Fibroblast of skin of abdomen (primary cell): ENCODE measurements at places on chromosomes 2 and 18.

DNA sequence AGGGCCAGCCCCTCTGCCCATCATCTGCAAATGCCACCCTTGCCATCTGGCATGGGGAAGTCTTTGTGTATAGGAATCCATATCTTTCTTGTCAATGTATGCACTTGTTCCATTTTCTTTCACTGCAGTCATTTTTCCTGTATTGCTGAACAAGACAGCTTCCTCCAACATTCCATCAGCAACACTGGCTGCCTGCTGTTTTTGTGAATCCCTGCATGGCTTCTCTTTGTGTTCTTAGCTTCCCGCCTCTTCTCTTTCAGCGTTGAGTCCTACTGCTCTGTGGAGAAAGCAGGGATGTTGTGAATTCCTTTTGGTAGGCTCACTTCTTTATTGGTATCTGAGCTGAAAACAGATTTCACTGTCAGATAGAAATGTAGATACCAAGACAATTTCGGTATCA is 150.0 kb downstream of the LPIN1 start:
- DNase-seq, result no peak

DNA sequence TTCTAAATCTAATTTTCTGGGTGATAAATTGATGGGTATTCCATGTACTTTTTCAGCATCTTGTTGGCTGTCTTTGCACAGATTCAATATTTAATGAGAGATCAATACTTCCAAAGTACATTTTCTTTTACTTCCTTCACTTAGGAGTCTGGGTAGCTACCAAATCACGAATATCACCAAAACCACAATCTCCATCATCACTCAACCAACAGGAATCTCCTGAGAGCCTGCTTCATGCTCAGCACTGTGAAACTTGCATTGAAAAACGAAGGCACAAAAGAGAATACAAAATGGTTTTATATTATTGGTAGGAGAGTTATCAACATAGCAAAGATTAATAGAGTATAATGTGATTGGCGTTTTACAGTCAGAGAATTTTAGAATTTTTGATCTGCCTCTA is 261.5 kb upstream of the DSEL start:
- DNase-seq, result peak; percentile 49

GRCh38 chr2:69139778-69140670 is 127.0 kb downstream of the ANTXR1 start:
- DNase-seq, result peak; percentile 90

DNA sequence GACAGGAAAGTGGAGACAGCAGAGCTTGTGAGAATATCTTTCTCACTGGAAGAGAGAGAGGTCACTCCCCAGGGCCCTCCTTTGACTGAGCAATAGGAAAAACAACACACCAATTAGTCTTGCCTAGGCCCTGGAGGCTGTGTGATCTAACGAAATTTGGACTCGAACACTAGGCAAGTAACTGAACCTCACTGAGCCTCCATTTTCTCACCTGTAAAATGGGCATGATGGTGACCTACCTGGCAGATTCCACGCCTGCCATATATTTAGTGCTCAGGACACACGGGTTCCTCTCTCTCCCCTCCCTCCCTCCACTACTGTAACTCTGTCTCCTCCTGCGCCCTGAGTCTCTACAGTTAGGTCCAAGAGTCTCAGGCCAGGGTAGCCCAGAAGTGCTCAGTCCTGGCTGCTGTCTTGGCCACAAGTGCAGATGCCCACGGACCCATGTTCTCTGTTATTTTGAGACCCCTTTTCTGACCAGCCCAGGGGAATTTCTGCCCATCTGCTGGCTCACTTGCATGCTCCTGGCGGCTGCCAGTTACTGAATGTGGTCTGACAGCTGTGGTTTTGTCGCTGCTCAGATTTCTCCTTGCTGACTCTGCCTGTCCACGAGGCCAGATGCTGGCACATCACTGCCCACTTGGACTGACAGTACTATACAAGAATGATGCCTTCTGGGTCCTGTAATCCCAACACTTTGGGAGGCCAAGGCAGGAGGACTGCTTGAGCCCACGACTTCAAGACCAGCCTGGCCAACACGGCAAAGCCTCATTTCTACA is 9.6 kb upstream of the GIGYF2 start:
- DNase-seq, result no peak

- DNase-seq, result no peak
These were observed 51.0 kb downstream of the PKDCC start for GRCh38 chr2:42098571-42099437.

DNA sequence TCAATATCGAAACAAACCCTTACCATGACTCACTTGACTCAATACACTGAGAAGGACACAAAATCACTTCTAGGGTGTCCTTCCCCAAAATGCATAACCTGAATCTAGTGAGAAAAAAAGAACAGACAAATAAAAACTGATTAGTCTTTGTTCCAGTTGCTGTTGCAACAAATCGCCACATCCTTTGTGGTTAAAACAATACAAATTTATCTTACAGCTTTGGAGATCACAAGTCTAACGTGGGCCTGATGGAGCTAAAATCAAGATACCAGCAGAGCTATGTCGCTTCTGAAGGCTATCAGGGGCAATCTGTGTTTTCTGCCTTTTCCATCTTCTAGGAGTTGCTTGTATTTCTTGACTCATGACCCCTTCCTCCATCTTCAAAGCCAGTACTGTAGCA is 541.7 kb downstream of the KCNJ3 start:
- DNase-seq, result no peak

DNA sequence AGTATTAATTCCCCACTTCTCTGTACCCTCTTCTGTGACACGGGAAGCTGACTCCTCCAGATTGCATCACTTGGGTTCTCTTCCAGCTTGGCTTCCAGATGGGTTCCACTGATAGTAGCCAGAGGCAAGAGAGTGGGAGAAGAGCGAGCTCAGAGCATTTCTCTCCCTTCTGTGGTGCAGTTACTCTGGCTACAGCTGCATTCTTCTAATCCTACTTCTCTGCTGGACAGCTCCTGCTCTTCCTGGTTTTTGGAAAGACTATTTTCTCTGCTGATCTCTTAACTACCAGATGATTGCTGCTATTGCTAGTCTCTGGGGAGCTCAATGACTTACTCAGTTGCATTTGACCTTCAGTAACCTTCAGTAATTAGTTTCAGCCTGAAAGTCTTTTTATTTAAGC is 187.5 kb upstream of the MAP2 start:
- no peak for DNase-seq

GRCh38 chr2:215454519-215455246 is 18.8 kb upstream of the FN1 start:
- no peak for DNase-seq

DNA sequence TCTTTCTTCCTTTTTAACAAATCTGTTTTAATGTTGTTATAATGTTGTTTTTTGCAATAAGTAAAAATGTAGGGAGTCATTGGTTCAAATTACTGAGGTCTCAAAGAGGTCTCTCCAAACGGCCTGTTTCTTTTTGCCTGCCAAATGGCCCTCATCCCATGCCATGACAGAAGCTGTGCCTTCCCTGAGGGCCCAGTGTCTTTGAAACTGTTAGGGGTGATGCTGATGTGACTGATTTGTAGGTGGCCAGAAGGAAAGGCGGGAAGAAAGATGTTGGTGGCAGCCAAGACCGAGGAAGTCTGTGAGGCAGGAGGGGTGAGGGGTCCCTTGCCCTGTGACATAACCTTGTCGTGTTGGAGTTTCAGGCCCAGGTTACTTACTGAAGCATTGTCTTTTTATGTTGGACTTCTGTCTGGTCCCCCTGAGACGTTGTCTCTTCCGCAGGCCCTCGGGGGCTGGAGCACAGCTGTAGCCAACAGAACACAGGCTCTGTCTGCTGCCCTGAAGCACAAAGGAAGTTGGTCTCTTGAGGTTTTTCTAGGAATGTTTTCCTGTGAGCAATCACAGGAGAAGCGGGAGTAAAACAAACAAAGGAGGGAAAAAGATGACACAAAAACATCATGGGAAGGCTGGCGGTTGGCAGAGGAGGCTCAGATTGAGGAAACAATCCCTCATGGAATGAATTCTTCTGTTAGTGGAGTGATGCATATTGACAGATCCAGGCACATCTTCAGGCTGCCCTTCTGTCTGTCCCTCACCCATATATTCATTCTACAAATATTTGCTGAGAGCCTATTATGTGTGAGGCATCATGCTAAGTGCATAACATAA is 4.9 kb upstream of the ST3GAL5 start:
- DNase-seq, result peak; percentile 93

DNA sequence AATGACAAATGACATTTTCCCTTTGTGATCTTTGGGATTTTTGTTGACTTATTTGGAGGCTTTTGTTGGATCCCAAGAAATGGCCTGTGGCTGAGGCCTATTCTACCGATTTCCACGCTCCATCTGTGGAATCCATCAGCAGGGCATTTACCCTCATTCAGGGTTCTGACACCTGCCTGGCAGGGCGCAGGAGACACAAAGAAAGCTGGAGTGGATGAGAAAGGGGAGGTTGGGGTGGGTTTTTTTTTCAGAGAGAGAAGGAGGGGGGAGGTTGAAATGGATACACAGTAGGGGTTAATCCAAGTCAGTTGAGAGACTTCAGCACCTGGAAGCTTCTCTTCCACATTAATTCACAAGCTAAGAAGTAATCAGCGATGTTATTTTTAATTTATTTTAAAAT is 59.7 kb downstream of the PAX3 start:
- no peak for DNase-seq

GRCh38 chr2:191656391-191656790 is 21.5 kb upstream of the NABP1 start:
- peak; percentile 65 for DNase-seq

GRCh38 chr2:239660390-239661230 is 259.8 kb upstream of the HDAC4 start:
- DNase-seq, result no peak

GRCh38 chr2:60496956-60497355 is 56.5 kb downstream of the BCL11A start:
- DNase-seq, result no peak

GRCh38 chr2:68519236-68519635 is 51.9 kb downstream of the APLF start:
- no peak for DNase-seq

- peak; percentile 70 for DNase-seq
These were observed 127.3 kb downstream of the DNER start for GRCh38 chr2:229586746-229587705.

GRCh38 chr18:3478262-3478978 is 28.4 kb downstream of the TGIF1 start:
- DNase-seq, result no peak

DNA sequence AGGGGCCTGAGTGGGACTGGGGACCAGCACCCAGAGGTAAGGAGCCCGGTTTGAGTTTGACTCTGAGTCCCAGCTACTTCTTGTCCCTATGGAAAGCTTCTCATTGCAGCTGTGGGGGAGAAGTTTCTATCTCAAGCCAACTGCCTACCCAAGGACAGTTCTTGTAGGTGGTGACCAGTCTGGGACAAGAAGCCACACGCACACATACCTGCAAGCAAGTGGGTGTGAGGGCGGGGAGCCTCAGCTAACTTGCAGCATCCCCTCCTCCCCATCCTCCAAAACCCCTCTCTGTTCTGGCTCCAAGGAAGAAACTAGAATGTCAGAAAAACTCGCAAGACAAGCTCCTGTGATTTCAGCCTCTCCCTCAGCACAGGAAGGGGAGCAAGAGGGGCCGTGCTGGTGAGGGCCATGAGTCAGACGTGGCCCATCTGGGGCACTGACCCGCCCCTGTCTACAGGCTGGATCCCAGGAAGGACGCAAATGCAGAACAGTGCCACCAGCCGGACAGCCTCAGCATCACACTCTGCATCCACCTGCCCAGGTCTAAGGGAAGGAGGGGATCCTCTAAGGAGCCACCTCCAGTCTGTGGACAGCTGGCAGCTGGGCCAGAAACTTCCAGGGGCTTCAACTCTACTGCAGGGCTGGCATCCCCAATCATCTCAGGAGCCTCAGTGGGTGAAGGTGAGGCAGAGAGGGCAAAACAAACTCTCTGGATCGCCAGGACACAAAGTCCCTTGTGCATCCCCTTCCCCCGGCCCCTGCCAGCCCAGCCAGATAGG is 103.4 kb downstream of the TNS1 start:
- peak; percentile 84 for DNase-seq
